Spleen (tissue), 13 donors: ENCODE measurements at places on chromosomes 16 and 17. TPM values are rescaled to one million over a fixed set of nuclear protein-coding genes. Genes with fewer than 3 reads are reported as not detected.

GRCh38 chr17:79075861-79076406 lies 1.3 kb downstream of the ENGASE start:
- DNase-seq = peak; percentile 42

DNA sequence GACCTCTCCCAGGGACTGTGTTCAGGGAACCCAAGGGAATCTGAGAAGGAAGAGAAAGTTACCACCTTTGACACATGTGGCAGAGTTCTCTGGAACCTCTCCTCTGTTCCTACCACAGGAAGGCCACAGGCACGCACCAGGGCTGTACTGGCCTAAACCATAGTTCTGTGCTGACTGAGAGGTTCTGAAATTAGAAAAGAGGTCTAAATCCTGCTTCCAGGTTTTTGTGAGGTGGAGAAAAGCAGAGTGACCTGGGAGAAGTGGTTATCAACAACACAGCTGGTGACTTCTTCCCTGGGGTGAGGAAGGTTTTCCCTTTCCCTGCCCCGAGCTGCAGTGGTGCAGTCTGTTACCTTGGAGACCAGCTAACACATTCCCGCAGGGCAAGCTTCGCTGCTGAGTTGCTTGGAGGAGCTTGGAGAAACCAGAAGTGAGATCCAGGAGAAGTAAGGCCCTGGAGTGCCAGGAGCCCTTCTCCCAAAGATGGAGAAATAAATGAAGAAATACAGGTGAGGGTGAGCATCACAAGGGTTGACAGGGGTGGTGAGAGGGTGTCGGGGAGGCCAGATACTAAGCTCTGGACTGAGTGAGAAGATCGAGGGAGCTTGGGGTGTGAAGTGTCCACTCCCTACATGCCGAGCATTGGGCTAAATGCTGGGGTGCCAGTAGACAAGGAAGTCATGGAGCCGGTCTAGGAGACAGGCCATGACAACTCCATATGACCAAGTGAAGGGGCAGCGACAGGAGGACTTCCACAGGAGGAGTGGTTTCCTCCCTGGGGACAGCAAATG lies at the start of gene VWA3A:
TSS of gene VWA3A (plus strand) at position 399 of the 791 bp plus-strand sequence. CDS start at position 496, 97 bp downstream.
- DNase-seq = no peak

DNA sequence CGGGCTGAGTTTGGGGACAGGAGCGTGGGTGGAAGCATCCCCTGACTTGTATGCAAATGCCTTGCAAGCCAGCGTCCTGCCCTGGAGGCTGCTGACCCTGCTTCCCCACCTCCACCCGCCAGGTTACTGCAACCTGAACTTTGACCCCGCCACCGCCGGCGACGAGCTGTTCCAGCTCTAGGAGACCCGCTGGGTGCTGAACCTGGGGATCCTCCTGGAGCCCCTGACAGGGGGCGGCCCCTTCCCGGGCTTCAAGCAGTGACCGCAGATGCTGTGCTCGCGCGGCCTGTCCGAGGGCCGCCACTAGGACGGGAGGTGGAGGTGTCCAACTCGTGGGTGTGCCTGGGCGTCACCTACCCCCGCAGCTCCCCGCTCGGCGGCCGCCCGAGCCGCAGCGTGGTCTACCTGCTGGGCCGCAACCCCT lies 10.7 kb upstream of the SLC16A5 start:
- DNase-seq = no peak

- no peak for DNase-seq
These were observed 389.4 kb downstream of the CPPED1 start for GRCh38 chr16:12414281-12414680.

GRCh38 chr16:4746991-4747574 lies 12.7 kb downstream of the DNAAF8 start:
- DNase-seq = no peak

Gene HOXB3
- 23.1 TPM for total RNA-seq

- no peak for DNase-seq
These were observed 9.6 kb upstream of the WIPF2 start for GRCh38 chr17:40209404-40210093.

GRCh38 chr17:68972119-68972704 lies 17.0 kb upstream of the ABCA8 start:
- no peak for DNase-seq
